ENCODE measurements at places on chromosomes 2 and 18.

DNA sequence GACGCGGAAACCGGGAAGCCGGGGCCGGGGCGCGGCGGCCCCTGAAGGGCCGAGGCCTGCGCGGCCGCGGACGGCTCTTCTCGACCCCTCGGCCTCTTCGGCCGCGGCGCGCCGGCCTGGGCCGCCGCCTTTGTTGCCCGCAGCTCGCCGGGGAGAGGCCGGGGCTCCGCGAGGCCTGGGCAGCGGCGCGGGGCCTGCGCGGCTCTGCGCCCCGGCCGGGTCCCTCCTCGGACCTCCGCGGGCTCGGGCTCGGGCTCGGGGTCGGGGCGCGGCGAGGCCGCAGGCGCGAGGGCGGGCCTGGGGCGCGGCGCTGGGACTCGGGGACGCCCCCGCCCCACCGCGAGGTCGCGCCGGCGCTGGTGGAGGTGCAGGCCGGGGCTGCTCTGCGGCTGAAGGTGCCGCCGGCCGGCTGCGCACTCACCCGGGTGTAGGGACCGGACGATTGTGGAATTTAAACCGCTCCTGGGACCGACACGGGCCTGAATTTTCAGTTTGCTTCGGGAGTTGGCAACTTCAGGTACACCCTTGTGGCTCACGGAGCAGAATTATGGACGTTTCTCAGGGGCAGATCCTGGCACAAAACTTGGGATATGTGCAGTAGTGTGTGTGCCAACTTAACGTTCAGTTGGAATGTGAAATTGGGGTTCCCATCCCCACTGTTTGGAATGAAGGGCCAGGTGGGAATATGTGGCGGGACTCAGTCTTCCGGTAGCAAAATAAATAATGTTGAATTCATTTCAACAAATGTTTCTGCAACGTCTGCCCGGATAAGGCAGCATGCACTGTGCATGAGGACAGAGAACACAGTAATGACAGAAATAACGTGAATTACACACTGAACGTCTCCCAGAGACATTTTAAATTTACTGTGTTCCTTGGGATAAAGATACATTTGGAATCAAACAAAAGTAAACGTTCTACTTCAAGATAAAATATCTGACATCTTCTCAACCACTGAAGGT lies 787 bp downstream of the SOCS6 start:
- DNase-seq = no peak

DNA sequence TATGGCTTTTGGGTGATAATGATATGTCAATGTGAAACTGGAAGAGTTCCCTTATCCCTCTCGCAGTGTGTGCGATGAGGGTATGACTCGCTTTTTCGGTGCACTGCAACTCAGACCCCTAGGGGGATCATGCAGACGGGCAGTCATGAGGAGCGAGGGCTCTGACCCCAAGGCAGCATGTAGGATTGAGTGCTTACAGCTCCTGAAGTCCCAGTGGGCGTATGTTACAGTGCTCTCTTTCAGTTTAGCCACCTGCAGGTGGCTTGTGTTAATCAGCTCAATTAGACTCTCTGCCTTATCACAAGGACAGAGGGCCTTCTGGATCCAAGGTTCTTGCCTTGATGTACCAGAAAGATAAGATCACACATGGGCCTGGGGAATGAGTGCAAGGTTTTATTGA lies 1269.9 kb upstream of the GYPC start:
- no peak for DNase-seq

DNA sequence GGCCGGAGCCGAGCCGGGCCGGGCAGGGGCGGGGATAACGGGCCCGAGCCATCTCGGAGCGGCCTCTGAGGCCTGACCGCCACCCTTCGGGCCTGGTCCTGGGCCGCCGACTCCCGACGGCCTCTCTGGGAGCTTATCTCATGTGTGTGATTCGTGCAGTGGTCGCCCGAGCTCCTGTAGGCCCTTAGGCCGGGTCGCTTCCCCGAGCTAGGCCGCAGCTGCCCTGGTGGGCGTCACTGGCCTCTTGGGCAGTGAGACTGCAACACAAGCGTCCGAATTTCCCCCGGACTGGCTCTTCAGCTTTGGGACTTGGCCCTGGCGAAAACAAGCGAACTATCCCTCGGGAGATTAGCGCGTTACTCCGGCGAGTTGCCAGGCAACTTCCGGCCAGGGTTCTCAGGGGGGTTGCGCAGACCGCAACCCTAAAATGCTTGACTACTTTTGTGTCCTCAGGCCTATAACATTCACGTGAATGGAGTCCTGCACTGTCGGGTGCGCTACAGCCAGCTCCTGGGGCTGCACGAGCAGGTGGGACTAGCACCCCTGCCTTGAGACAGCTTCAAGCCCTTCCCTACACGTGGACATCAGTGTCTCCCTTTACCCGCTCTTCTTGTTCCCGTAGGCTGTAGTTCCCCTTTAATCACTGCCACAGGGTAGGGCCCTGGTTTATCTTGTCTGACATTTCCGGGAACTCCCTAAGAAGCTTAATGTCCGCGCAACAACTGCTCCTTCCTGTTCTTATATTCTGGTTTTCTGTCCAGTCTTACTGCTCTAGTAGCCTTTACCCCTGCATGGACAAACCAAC lies 602 bp downstream of the SNX17 start:
- DNase-seq = no peak

GRCh38 chr2:74481961-74482800 lies 617 bp downstream of the CCDC142 start:
- no peak for DNase-seq

- no peak for DNase-seq
These were observed 101.7 kb downstream of the AGAP1 start for GRCh38 chr2:235595422-235596010.

DNA sequence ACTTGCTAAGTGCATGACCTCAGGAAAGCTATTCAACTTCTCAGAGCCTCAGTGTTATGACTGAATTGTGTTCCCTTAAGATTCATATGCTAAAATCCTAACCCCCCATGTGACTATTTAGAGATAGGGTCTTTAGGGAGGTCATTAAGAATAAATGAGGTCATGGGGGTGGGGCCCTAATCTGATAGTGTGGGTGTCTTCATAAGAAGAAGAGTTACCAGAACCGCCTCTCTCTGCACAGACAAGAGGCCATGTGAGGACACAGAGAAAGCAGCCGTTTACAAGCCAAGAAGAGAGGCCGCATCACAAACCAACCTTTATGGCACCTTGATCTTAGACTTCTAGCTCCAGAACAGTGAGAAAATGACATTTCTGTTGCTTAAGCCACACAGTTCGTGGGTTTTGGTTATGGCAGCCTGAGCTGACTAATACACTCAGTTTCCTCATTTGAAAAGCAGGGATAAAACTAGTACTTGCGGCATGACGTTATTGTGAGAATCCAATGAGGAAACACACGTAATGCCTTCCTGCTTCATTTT lies 9.9 kb downstream of the SH2D6 start:
- DNase-seq = no peak

DNA sequence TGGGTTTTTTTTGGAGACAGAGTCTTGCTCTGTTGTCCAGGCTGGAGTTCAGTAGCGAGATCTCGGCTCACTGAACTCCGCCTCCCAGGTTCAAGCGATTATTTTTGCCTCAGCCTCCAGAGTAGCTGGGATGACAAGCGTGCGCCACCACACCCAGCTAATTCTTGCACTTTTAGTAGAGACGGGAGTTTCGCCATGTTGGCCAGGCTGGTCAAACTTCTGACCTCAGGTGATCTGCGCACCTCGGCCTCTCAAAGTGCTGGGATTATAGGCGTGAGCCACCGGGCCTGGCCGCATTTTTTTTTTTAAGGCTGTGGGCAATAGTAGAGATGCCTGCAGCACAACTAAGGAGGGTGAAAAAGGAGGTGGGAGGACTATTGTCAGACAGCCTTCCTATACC lies 41.7 kb upstream of the ZNF532 start:
- DNase-seq = no peak

GRCh38 chr2:43240766-43241150 lies 14.4 kb upstream of the ZFP36L2 start:
- no peak for DNase-seq

GRCh38 chr2:170878505-170878904 lies 50.5 kb upstream of the GORASP2 start:
- DNase-seq = no peak

GRCh38 chr18:67222887-67223286 lies 293.6 kb downstream of the DSEL start:
- no peak for DNase-seq

GRCh38 chr2:48346124-48346536 lies 183.8 kb upstream of the STON1 start:
- DNase-seq = no peak

GRCh38 chr18:23151414-23152099 lies 16.3 kb downstream of the CABLES1 start:
- DNase-seq = no peak

DNA sequence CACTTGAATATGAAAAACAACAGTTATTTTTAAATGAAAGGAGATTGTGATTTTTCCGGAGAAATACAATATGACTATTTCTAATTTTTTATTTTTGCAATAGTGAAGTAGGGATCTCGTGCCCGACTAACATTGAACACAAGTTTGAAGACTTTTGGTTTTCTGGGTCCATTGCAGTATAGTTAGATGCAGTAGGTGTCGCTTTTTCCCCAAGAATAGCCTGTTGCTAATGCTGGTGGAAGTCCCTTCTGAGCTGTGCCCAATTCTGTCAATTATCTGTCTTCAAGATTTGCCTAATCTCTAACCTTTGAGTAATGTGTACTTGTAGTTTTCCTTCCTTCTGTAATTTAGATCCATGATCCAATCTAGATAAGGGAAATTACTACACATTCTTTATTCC lies 36.5 kb downstream of the SEMA4F start:
- DNase-seq = no peak

GRCh38 chr2:113206251-113206650 lies 32.5 kb downstream of the PSD4 start:
- no peak for DNase-seq

DNA sequence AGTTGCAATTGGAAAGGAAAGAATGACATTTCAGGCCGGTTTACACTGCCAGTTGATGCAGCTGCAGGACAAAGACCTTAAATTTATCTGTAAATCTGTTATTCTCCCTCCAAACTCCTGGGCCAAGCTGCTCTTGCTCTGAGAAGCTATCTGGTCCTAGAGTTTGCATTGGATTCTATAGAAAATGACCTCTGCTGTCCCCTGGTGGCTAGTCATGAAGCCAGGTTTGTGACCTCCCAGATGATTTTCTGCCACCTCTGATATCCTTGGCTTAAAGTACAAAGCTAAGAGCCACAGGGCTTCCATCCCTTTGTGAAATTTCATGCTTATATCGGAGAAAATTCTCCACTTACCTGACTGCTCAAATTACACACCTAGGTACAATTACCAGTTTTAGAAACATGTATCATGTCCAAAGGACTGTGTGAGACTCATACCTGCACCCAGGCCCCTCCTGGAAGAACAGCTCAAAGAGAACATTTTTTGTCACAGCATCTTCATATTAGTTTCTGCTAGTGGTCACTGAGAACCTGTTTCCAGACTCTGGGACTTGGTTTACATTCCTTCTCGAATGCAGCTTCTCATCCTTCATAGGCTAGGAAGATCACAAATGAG lies 28.9 kb upstream of the IER3IP1 start:
- no peak for DNase-seq

DNA sequence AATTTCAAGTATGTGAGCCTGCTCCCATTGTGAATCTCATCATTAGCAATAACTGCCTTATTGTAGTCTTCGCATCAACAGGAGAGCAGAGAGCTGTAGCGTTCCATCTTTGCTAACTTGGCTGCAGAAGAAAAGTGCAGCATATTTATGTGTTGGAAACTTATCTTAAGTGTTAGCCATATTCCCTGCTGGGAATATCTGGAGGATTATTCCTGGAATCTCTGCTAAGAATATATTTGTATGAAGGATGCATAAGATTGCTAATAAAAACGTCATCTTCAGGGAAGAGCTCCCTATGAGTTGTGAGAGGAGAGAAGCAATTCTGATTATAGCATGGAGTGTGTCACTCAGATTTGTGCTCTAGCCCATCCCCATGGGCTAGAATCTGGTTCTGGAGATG lies 115.1 kb upstream of the REG3G start:
- no peak for DNase-seq

GRCh38 chr2:145068509-145068908 lies 548.6 kb upstream of the ZEB2 start:
- DNase-seq = no peak

DNA sequence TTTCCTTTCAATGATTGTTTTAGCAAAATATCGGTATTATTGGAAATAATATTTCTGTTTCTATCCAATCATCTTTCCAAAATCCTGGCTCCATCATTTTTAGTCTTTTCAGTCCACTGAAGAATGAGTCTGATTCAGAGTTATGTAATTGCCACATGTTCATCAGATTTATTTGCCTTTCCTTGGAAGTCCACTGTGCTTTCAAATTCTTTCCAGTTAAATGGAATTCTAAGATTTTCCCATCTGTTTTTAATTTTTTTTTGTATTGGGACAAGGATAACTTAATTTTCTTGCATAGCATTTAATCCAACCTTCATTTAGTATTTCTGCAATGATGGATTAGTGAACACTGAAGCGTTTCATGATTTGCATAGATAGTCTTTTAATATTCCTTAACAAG lies 521.5 kb upstream of the NRXN1 start:
- no peak for DNase-seq

- DNase-seq = no peak
These were observed 3.7 kb downstream of the SP140L start for GRCh38 chr2:230330725-230331124.

GRCh38 chr18:74544898-74545297 lies 10.6 kb downstream of the CNDP1 start:
- no peak for DNase-seq

GRCh38 chr2:10163498-10164486 lies 41.3 kb downstream of the RRM2 start:
- DNase-seq = no peak

DNA sequence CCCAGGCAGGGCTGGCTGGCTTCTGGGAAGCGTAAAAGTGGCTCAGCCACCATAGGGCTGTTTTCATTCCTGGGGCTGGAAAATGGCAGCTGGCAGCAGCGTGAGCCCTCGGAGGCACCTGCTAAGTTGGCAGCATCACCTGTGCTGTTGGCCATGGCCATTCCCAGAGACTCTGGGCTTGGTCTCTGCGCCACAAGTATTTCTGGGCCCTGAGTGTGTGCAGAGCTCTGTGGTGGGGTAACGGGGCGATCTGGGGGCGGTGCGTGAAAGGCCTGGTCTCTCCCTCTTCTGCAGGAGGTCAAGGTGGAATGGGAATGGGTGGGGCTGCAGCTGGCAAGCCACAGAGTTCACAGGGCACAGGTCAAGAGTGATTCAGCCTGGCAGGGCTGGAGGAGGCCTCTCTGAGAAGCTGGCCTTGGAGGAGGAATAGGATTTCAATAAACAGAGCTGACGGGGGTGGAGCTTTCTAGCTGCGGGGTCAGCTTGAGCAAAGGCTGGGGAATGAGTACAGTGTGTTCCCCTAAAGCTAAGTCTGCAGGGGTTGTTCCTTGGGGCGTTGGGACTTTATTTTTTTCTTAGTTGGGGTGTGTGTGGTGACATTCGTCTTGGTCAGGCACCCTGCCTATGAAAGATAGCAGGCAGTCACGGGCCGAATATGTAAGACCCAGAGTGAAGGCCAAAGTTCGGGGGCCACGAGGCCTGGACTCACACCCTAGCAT lies 10.3 kb upstream of the NTSR2 start:
- DNase-seq = no peak

GRCh38 chr18:12860530-12860929 lies 23.5 kb downstream of the PTPN2 start:
- no peak for DNase-seq

All from stimulated activated CD4-positive, alpha-beta T cell treated with anti-CD3 and anti-CD28 coated beads, Interleukin-1b, Interleukin-23, amount 100 ng/mL, for 1 hour (primary cell).